Foreskin fibroblast (primary cell): ENCODE measurements at places on chromosomes 4 and X.

- DNase-seq: peak; percentile 24
These were observed 2.0 kb upstream of the FATE1 start for GRCh38 chrX:151713849-151714248.

GRCh38 chr4:74379912-74380311 is 15.0 kb downstream of the EREG start:
- DNase-seq: no peak

GRCh38 chr4:98170035-98170434 is 26.8 kb upstream of the STPG2 start:
- no peak for DNase-seq

- DNase-seq: no peak
These were observed 21.8 kb downstream of the NOP14 start for GRCh38 chr4:2941138-2942036.

DNA sequence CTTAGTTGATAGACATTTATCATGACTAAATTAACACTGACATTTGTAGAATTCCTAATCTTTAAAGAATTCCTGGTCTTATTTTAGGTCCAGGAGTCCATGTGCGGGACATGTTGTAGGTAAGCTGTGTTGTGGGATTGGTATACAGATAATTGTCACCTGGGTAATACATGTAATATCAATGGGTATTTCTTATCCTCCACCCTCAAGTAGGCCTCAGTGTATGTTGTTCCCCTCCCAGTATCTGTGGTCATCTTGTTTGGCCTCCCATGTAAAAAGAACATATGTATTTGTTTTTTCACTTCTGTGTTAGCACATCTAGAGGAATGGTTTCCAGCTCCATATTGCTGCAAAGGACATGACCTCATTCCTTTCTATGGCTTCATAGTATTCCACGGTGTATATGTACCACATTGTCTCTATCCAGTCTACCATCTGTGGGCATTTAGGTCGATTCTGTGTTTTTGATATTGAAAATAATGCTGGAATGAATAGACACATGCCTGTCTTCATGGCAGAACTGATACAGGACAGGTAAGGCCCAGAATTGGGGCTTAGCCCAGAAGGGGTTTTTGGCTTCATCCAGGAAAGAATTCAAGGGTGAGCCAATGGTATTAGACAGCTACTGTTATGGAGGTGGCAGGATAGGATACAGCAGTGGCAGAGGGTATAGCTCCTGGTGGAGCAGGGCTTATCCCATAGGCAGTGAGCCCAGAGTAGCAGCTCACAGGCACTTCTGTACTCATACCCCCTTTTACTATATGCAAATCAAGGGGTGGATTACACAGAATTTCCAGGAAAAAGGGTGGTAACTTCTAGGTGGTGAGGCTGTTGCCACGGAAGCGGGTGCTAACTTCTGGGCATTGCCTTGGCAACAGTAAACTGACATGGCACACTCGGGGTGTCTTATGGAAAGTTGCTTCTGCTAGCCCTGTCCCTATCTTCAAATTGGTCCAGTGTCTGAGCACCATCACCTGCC is 66.1 kb upstream of the WDR1 start:
- DNase-seq: no peak

- no peak for DNase-seq
These were observed 397.6 kb upstream of the TENM3 start for GRCh38 chr4:181845617-181846016.

- peak; percentile 53 for DNase-seq
These were observed at the start of gene CCDC158 for GRCh38 chr4:76420762-76421581. TSS of gene CCDC158 (minus strand) at chr4:76421141. CDS start at chr4:76403207, 17,934 bp downstream.

GRCh38 chr4:102352781-102353180 is 7.5 kb upstream of the SLC39A8 start:
- DNase-seq: no peak

- DNase-seq: peak; percentile 33
These were observed 1382.9 kb downstream of the FAM133A start for GRCh38 chrX:95056901-95057300.

DNA sequence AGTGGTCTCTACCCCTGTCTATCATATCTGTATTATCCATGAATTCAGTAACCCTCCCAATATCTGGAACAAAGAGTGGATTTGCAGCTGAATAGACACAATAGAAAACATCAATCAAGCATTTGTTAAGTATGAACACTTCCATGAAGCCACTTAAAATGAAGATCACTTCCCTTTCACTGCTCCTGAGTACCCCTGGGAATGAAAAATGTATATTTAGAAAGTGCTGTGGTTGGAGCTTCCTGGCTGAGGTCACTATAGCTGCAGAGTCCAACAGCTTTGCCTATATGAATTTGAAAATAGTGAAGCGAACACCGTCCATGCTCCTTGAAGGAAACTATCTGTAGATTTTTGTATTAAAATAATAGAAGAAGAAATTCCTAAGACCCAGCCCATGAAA is 227.0 kb downstream of the DTHD1 start:
- no peak for DNase-seq

- no peak for DNase-seq
These were observed 7.8 kb upstream of the INTS6L start for GRCh38 chrX:135512508-135513129.

- peak; percentile 60 for DNase-seq
These were observed 4.6 kb upstream of the MAD2L1 start for GRCh38 chr4:120071192-120071795.

DNA sequence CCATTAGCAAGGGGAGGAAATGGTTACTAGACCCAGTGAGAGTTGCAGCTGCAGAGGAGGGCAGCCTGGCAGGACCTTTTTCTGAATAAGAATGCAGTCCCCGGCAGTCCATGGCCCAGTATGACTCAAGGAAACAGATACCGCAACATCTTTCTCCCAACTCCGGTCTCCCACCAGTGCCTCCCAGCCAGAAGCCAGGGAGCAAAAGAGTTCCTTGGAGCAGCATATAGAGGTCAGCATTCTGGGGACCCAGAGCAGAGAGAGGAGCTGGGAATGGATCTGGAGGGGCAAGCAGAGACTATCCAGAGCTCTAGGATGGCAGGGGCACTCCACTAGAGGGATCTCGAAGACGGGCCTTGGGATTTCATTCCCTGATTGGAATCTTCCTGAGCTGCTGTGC is 339.2 kb upstream of the AADAT start:
- DNase-seq: no peak

- DNase-seq: no peak
These were observed 51.2 kb downstream of the TRIML1 start for GRCh38 chr4:188190461-188190860.

DNA sequence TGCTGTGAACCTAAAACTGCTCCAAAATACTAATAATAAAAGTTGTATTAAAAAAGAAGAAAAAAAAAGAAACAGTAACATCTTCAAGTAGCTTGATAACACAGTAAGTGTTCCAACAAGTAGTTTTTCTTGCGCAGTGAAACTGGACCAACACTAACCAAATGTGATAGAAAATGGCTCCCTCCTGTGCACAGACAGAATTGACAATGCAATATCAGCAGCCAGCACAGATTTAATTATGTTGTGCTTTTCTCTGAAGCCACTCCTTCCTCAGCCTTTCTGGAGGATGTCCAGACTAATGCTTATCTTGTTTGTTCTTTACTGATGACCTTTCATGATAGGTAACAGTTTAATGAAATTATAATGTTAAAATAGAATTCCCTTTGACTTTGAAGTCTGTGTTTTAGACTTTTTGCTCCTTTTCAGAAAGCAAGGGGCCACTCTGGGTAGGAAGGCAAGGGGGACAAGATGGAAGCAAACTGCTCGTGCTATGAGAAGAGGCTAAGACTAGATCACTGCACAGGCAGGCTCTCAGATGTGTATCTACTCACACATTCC is 147.1 kb upstream of the RPL34 start:
- no peak for DNase-seq

DNA sequence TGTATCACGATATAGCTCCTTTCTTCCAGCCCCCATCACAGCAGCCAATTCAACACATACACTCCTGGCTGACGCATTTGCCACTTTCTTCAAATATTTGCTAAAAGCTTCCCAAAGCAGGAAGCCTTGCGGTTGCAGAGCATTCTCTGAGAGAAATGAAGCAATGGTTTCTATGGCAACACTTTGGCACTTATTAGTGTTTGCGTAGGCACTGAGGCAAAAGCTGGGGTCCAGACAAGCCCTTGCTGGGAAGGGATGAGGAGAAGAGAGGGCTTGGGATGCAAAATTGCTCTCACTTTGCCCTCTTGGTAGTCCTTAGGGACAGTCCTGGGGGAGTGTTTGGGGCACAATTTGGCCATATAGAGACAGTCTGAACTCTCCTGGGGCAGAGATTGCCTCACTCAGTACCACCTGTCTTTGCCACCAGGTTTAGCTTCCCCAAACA is 55.0 kb upstream of the PAK3 start:
- peak; percentile 62 for DNase-seq

DNA sequence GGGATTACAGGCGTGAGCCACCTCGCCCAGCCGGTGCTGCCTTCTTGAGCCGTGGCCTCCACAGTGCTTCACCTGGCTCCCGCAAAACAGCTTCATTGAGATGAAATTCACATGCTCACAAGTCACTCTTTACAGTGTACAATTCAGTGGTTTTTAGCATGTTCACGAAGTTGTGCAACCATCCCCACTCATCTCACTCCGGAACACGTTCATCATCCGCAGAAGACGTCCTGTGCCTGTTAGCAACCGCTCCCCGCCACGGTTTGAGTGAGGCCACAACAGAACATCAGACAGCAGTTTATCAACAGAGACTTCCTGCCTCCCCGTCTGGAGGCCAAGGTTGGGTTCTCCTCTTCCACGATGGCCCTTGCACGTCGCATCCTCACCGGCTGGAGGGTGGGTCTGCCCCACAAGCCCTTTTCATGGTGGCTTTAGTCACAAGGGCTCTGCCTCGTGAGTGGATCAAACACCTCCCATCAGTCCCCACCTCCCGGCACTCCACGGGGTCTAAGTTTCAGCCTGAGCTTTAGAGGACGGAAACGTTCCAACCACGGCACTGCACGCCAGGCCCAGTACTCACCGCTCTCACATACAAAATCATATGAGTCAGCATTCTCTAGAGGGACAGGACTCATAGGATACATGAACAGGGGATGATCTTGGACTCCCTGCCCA is 29.6 kb upstream of the SPON2 start:
- DNase-seq: peak; percentile 95

DNA sequence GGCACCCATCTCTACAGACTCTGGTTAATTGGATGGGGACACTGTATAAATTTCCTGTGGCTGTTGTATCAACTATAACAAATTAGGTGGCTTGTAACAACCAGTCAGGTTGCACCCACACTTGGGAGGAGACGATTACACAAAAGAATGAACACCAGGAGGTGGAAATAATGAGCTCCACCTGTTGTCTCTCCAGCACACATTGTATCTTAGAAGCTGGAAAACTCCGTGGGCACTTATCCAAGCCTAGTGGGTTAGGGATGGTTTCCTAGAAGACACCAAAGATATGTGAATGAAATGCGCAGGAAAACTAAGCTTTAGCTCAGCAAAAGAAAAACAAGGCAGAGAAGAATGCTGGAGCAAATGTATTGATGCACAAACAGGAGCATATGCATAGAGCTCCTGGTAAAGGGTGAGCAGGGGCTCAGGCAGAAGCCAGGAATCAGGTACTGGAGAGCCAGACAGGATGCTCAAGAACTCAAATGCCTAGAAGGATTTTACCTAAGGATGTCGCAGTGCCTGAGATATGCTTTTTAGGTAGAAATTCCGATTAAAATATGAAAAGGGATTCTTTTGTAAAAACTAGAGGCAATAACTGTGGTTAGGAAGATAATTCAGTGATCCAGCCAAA is 111.7 kb downstream of the GALNTL6 start:
- no peak for DNase-seq

GRCh38 chrX:1427756-1428155 is 25.0 kb downstream of the ASMTL start:
- no peak for DNase-seq

GRCh38 chr4:161133586-161134276 is 1030.1 kb downstream of the FSTL5 start:
- DNase-seq: no peak

DNA sequence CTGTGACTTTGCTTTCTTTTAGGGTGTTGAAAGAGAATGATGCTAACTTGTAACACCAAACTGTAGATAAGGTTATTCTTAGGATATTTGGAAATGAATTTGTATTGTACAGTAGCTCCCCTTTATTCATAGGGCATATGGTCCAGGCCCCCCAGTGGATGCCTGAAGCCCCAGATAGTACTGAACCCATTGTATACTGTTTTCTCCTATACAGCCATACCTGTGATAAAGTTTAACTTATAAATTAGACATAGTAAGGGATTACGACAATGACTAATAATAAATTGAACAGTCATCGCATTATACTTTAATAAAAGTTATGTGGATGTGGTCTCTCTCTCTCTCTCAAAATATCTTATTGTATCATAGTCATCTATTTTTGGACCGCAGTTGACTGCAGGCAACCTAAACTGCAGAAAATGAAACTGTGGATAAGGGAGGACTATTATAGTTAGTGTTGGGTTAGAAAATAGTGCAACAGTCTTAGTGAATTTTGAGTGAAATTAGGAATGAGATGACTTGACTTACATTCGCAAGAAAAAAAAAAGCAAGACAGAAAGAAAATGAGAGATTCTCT is 105.1 kb downstream of the CLDN22 start:
- DNase-seq: no peak

GRCh38 chr4:92236877-92237276 is 66.9 kb upstream of the GRID2 start:
- DNase-seq: no peak

DNA sequence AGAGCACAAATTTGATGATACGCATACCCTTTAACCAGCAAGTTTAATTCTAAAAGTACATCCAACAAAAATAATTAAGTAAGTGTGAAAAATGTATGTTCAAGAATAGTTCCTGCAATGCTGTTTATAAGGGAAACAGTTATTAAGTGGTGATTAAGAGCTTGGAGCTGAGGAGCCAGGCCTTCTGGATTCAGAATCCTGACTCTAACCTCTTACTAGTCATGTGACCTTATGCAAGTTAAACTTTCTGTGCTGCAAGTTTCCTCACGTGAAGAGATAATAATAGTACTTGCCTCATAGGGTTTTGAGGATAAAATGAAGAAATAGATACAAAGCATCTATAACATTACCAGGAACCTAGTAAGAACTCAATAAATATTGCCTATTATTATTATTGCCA is 77.7 kb downstream of the FAM13A start:
- no peak for DNase-seq

DNA sequence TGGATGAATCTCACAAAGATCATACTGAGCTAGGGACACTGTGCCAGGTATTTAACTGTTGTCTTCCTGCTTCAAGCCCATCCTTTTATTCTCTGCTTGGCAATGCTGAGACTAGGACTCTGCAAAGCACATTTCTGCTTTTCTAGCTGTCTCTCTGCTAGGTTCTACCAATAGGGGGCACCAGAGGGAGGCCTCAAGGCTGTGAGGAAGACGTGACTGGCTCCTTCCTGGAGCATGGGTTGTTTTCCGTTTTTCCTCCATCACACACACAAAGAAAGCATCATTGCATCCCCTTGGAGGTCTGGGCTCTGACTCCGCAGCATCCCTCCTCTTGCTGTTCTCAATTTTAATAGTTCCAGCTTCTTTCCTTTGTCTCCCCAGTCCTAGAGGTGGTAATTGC is 10.9 kb upstream of the DCTD start:
- no peak for DNase-seq
